ENCODE measurements at places on chromosomes 11 and 22.
A peak's percentile ranks its signal among the peaks of the same experiment; 100 is the strongest.

GRCh38 chr11:17637901-17638300 lies 81.5 kb upstream of the MYOD1 start:
- DNase-seq = no peak

DNA sequence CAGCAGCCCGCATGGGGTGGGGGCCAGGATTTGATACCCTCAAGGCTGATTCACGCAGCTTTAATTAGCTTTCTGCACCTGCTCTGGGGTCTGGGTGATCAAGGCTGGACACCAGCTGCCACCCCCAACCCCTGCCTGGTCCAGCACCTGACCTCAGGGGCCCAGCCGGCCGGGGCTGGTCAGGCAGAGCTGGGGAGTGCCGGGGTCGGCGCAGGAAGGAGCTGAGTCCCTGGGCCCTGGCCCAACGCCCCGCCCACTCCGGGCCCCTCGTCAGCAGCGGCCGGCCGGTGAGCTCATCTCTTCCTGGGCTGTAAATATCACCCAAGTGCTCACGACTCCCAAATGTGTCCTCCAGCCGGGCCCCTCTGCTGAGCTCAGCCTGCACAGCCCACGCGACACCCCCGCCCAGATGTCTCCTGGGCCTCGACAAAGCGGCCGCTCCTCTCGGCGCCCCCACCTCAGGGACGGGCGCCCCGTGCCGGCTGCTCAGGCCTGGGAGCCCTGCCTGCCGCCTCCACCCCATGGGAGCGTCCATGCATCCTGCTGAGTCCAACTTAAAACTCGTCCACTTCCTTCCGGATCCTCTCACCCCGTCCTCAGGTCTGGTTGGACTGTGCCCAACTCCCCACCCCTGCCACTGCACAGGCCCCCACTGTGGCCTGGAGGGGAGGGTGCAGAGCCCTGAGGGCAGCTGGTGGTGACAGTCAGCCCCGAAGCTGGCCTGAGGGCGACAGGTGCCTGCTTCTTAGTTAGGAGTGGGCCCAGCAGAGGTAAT lies 29.0 kb downstream of the RTN4R start:
- peak; percentile 65 for DNase-seq

DNA sequence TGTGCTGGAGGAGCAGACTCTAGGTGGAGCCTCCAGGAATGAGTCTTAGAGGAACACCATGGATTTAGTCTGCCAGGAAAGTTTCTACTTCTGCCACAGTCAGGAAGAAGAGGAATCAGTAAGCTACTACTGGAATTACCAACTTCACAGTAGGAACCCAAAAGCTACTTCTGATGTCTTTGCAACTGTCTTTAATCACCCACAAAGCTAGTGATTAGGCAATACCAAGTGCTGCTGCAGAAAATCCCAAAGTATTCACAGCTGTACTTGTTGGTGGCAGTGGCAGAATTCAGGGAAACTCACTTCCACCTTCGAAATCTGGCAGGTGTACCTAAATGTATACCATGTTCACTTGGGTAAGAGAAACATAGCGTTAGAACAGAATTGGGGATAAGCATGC lies 264.5 kb upstream of the SORL1-AS1 start:
- no peak for DNase-seq

DNA sequence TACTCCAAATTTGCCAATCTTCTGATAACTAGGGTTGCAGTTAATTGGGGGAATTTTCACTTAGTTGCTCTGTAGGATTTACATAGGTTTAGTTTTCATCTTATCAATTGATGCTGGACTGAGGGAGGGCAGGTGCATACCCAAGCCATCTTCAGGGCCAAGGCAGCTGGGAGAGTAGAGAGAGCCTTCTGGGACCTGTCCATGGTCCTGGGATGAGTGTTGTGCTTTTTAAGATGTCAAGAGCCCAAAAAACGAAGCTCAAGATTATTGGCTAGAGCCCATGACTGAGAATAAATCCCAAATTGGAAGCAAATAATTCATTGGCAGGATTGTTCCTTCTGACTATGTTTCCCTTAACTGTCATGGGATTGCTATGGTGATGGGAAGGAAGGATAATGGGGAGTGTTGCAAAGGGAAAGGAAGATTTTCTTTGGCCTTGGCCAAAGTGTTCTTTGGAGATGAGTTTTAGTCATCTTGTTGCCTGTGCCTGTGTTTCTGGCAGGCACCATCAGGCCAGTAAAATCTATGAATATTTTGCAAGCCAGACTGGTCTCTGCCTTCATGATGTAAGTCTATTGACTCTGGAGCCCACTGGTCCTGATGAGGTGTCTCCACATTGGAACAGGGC lies 4.5 kb downstream of the SLC22A6 start:
- no peak for DNase-seq

DNA sequence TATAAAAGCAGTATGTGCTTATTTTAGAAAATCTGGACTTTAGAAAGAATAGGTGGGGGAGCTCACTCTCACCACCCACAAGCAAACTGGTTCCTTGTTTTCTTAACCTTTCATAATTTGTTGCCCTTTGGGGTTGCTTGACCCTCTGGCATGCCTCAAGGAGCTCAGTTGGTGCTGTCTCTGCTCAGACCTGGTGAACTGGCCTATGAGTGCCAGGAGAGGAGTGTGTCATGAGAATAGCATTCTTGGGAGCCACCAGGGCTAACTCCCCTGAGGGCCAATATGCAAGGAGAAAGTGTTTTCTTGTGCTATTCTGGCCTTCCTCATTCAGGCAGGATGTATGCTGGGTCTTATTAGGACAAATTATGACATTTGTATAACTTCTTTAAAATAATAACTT lies 21.0 kb upstream of the AMOTL1 start:
- DNase-seq = no peak

DNA sequence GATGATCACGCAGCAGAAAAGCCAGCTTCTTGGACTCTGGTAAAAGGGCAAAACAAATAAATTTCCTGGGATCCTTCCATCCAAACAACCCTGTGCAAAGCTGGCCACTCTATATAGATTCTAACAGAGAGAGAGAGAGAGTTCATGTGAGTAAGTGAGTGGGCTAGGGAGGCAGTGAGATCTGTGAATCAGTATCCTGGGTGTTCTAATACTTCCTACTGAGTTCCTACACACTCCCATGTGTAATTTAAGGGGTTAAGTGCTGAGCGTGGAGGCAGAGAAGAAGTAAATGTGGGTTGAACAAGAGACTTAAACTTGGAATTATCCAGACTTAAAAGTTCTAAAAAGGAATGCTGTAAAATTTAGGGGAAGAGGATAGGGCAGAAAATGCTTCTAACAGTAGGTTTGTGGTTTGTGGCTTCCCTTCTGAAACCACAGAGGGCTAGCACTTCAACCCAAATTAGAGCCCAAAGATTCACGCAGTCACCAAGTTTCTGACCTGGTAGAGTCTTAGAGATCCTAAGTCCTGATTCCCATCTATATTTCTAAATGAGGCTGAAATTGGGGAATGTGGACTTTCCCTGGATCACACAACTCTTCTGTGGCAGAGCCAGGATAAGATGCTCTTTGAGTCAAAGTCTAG lies 413.9 kb downstream of the TENM4 start:
- DNase-seq = no peak

- DNase-seq = no peak
Observed at GRCh38 chr11:105910095-105910715, 111.8 kb downstream of the MSANTD4 start.

GRCh38 chr11:88454881-88455280 lies 117.3 kb upstream of the CTSC start:
- DNase-seq = no peak

GRCh38 chr22:29926057-29926456 lies 43.1 kb downstream of the MTMR3 start:
- no peak for DNase-seq

DNA sequence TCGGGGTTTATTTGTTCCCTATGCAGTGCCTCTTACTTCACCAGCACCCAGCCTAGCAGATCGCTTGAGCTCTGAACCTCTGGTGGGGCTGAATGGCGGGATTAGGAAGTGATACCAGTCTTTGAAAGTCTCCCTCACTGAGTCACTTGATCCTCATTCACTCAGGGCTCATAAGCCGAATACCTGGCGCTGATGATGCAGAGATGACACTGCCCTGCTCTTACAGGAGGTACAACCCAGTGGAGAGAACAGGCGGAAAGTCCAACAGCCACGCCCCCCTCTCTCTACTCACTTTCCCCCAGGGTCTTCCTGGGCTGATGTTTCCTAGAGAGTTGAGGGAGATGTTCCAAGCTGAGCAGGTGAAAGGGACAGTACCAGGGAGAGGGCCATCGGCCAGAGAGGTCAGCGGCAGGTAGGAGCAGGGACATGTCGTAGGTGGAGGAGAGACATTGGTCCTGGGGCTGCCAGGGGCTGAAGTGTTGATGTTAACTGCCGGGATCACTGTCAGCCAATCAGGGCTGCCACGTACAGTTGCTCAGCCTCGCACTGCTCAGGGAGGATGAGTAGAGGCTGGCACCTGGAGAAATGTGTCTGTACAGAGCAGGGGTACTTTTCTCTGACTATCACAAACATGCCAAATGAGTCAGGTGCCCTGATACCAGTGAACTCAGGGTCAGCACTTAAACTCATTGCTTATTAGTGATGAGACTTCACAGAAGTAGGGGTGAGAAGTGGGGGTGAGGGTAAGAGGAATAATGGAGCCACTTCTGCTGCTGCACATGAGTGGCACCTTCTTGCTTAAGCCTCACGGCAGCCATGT lies 9.9 kb upstream of the APOBEC3A start:
- peak; percentile 54 for DNase-seq

- DNase-seq = no peak
Observed at GRCh38 chr11:117427356-117427874, 99.8 kb downstream of the CEP164 start.

- no peak for DNase-seq
Observed at GRCh38 chr11:22508665-22509064, 117.0 kb downstream of the FANCF start.

DNA sequence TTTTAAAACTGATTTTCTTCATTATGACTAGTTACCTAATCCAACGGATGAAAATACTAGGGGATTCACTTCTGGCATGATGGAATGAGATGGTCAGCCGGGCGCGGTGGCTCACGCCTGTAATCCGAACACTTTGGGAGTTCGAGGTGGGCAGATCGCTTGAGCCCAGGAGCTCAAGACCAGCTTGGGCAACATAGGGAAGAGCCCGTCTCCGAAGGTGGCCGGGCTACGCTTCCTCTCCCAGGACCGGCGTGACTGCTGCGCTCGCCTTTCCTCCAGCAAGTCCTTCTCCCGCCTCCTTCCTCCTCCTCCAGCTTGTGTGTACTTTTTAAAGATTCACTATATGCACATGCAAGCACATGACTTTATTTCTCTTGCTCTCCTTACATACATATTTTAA lies 505.4 kb upstream of the CCDC90B start:
- no peak for DNase-seq

DNA sequence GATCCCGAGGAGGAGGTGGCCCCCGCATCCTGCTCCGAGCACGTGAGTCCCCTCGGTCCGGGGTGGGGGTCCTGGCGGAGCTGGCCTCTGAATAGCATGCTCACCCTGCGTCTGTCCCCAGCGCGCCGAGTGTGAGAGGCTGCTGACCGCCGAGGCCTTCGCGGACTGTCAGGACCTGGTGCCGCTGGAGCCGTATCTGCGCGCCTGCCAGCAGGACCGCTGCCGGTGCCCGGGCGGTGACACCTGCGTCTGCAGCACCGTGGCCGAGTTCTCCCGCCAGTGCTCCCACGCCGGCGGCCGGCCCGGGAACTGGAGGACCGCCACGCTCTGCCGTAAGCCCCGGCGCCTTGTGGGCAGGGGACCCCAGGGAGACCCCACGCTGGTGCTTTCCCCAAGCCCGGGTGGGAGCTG lies 3.5 kb downstream of the MUC2 start:
- no peak for DNase-seq

DNA sequence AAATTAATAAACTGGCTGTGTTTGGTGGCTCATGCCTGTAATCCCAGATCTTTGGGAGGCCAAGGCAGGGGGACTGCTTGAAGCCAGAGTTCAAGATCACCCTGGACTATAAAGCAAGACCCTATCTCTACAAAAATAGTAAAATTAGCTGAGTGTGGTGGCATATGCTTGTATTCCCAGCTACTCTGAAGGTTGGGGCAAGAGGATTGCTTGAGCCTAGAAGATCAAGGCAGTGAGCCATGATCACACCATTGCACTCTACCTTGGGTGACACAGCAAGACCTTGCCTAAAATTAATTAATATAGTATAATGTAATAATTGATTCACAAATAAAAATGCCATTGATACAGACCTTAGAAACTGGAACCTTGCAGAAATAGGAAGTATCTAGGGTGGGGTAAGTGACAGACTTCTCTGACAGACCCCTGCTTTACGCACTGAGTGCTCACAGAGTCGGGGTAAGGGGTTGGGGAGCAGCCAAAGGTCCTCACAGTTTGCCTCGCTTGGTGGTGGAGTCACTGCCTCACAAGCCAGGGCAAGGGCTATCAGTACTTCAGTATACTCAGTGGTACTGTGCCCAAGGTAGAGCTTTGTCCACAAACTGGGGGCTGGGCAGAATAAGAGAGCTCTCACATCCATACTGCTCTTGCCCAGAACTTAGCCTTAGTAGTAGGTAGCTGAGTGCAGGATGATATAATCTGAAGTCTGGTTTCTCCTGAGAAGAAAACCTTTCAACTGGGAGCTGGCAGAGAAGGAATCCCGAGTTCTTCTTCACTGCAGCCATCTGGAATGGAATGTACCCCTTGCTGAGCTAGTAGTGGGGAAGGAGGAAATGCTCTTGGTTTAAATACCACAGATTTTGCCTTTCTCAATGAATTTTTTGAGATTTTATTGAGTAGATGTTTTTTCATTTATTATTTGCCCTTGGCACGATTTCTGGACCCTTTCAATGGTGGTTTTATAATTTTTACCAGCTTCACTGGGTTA lies 65.5 kb downstream of the EMSY start:
- DNase-seq = no peak

DNA sequence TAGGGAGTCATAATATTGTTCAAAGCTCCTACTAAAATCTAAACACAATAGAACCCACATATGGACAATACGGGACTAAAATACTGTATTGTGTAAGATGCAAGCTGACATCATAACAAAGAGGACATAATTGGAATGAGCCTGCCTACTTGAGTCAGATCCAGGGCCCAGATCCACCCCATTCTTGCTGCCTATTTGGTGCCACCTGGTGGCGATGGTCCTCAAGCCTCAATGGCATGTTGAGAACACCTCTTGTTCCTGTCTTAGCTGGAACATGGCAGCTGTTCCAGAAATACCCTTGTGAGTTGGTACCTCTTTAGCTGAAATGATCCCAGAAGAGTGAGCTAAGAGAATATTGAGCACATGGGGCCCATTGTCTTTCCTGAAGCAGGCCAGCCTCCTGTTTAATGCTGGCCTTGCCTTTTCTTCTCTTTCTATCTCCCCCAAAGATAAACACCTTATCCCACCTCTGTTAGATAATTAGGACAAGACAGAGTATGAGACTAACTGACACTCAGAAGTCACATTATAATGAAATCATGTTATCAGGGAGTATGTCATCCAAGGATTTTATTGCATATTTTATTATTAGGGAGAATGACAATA lies 680.9 kb upstream of the ANO5 start:
- DNase-seq = peak; percentile 53

DNA sequence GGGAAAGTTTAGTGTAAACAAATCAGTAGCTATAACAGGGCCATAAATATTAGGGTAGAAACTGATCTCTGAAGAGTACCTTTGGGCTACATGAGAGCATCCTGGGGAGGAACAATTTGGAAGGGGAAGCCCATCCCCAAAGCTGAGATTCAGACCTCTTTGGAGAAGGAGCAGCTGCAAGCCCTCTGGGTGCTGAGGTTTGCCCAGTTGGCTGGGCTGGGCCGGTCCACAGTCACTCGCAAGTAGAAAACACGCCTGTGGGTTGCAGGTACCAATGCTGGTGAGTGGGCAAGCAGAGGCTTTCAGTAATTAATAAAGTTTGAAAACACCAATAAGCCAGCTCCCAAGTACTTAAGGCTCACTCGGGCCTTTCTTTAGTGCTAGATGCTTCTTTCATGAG lies 124.5 kb downstream of the ARHGAP8 start:
- no peak for DNase-seq

- DNase-seq = no peak
Observed at GRCh38 chr11:120205596-120206161, 5.2 kb upstream of the OAF start.
